ENCODE measurements at places on chromosomes 5 and 9.

GRCh38 chr9:98315551-98316060 lies 60.2 kb upstream of the TBC1D2 start:
- DNase-seq, result no peak

DNA sequence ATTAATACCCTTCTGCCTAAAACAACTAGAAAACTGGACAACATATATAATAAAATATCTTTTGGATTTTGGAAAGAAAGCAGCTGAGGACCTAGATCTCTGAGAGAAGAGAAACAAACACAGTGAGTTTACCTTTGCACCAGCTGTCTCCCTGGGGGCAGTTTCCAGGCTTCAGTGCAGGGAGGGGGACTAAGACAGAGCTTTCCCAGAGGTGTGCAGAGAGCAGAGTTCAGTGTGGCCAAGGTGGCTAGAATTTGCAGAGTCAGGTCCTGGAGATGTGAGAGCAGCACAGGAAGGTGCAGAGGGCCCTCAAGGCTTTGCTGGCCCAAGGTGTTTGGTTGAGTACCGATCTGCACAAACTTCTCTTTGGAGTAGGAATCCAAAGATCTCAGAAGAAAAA lies 26.3 kb upstream of the PTPDC1 start:
- no peak for DNase-seq

- DNase-seq, result no peak
Measured at GRCh38 chr5:16791036-16791705, 144.9 kb downstream of the MYO10 start.

DNA sequence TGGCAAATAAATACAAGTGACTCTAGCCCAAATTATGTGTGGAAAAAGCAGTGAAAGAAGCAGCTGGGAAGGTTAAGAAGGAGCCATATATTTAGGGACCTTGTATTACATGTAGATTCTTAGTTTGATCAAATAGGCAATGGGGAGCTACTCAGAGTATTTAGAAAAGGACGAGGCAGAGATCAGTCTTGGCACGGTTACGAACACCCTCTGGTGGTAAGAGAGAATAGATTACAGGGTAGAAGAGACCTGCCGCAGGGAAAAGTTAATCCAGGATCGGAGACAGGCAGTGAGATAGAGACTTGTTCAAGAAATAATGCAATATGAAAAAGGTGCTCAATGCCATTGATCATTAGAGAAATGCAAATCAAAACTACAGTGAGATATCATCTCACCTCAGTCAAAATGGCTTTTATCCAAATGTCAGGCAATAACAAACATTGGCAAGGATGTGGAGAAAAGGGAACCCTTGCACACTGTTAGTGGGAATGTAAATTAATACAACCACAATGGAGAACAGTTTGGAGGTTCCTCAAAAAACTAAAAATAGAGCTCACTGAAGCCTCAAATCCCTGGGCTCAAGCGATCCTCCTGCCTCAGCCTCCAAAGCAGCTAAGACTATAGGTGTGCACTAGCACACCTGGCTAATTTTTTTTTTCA lies 12.0 kb downstream of the INIP start:
- no peak for DNase-seq

DNA sequence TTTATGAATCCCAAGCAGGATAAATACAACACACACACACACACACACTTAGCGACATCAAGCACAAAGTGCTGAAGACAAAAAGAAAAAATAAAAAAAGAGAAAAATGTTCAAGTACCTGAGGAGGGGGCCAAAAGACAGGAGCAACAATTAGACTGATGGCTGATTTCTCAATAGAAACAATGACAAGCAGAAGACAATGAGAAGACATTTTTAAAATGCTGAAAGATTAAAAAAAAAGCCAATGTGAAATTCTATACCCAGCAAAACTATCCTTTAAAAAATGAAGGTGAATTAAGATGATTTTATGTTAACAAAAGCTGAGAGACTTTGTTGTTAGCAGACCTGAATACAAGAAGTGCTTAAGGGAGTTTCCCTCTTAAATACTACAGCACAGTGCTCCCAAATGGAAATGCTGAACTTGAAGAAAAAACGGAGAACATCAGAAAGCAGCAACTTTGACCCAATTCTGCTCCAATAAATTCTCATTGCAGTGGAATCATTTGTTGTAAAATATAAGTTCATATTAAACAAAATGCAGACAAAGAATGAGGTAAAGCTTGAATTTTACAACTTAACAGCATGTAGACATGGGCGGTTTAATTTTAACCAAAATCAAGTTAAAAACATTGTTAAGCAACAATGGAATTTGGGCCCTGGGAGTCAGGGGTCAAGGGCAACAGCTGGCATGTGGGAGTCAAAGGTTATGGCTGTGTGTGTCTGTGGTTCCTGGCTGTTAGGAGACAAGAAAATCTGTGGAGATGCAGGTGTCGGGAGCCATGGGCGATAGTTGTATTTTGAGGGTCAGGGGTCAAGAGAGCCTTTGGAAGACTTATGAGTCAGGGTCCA lies 776 bp upstream of the RANBP17 start:
- no peak for DNase-seq

DNA sequence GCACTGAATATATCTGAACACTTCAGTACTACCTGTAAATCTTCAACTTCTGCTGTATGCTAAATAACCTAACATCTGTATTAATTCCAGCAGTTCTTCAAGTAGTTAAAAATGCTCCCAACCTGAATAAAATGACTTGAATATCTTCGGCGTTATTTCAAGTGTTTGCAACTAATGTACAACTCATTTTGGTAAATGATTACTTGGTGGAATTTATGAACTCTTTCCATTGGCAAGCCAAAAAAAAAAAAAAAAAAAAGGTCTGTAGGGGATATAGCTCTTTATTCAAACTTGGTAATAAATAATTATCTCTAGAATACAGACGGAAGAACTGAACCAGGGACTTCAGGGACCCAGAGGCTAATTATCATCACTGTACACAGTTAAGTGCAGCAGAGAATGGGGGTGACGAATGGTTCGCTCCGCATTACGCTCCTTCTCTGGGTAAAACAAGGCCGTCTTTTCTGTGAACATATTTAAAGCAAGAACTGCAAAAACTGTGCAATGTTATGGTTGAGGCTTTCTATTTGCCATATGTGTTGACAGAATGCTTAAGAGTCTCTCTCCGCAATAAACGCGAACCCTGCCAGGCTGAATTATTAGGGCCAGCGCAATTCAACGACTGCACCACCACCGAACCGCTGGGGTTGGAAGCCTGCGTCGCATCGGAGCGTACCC lies 1.9 kb upstream of the ERBIN start:
- no peak for DNase-seq

- DNase-seq, result no peak
Measured at GRCh38 chr5:2910401-2911175, 159.1 kb upstream of the IRX2 start.

DNA sequence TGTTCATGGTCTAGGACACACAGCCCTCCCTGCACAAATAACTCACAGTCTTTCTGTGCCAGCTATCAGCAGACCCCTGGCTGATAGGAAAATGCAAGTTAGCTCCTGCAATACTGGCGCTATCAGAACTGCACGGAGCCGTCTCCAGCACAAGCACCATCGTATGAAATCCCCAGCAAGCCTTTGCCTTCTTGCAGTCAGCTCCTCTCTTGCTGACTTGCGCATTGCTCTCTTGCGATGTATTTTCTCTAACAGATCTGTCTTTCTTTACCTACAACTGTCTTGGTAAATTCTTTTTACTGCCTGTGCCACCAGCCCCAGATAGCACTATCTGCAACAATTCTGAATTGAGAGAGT lies 25.1 kb upstream of the UGCG start:
- DNase-seq, result no peak

DNA sequence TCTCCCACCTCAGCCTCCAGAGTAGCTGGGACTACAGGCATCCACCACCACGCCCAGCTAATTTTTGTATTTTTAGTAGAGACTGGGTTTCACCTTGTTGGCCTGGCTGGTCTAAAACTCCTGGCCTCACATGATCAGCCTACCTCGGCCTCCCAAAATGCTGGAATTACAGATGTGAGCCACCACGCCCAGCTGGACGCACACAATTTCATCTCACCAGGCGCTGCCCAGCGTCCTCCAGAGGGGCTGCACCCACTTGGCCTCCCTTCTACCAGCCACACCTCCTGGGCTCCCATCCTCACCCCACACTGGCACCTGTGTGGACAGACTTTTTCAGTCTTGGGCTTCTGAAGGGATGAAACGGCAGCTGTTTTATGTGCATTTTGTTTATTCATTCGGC lies 3.8 kb upstream of the EXOC3 start:
- DNase-seq, result no peak

GRCh38 chr5:141825241-141825671 lies 53.0 kb downstream of the PCDH1 start:
- no peak for DNase-seq

DNA sequence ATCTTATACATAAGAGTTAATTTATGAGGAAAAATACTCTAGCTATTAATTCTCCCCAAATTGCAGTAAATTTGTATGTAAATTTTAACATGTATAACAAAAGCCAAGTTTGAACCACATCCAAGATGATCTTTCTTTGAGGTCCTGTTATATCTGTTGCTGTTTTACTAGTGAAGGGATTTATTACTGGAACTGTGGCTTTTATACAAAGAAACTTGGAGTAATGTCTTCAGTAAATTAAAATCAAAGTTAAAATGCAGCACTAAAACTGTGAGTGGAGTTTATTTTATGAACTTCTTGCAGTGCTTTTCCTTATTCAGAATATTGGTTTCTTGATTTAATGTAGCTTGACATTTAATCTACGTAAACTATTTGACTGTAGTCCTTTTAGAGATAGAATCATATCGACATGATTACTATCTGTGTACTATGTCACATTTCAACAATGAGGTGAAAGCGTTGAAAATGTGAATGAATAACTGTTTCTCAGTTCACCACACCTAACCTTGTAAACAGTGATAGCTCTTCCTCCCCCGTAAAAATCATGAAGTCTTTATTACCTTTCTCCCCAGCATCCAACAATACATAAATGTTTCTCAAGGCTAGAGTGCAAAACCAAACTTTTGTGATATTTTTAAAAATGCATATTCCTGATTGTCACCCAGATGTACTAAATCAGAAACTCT lies 53.2 kb upstream of the ISOC1 start:
- DNase-seq, result no peak

- DNase-seq, result no peak
Measured at GRCh38 chr9:121262423-121262822, 5.5 kb upstream of the GSN start.

DNA sequence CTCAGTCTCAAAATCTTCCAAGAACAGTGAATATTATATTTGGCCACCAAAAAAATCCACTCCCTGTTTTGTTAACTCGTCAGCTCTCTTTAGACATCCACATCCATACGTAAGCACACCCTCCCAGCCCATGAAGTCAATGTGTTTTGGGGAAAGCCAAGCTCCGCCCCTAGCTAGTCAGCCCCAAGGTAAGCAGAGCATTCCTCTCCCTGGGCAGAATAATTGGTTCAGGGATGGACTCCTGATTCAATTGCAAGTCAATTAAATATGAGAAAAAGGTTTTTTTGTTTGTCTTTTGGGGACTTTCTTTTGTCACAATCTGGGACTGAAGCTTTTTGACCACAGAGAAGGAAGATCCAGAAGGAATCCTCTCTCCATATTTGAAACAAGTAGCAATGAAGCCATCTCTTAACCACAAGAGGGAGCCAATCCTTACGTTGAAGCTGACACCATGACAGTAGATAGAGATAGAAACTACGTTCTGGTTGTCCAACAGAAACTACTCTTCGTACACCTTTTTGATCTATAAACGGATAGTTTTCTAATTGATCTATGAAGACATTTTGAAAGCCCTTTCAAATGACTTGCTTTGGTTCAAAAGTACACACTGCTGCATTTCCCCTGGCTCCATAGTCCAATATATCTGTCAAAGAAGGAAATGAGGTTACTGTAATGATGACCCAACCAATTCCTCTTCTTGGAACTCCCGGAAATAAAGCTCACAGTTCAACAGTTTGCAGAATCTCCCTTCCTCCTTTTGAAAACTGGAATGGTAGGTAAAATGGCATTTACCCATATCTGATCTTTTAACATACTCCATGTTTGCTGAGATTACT lies 166.4 kb downstream of the TLE1 start:
- DNase-seq, result no peak

DNA sequence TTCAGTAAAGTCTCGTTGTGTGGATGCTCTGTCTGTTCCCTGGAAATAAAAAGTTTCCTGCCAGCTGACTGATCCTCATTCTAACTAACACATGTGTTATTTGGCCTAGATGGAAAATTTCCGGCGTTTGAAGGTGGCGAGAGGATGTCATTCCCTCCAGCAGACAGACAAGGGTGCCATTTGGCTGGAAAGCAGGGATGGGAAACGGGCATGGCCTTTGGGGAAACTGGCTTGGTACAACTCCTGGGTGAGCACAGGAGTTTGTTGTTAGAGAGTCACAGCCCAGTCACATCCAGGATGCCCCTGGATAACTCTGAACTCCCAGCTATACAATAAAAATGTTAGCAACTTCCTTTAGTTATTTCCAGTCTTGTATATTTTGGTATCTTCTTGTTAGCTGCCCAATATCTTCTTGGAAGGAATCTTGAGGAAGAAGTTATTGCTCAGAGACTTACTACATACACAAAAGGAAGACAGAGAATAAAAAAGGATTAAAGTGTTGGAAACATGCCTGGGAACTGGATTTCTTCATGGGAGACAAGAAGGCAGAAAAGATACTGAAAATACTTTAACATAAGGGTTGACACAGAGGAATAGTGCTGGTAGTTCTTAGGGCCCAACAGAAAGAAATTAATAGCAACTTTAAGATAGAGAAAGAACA lies 41.9 kb downstream of the TEK start:
- no peak for DNase-seq

GRCh38 chr9:76425677-76426453 lies 31.6 kb upstream of the RFK start:
- no peak for DNase-seq

DNA sequence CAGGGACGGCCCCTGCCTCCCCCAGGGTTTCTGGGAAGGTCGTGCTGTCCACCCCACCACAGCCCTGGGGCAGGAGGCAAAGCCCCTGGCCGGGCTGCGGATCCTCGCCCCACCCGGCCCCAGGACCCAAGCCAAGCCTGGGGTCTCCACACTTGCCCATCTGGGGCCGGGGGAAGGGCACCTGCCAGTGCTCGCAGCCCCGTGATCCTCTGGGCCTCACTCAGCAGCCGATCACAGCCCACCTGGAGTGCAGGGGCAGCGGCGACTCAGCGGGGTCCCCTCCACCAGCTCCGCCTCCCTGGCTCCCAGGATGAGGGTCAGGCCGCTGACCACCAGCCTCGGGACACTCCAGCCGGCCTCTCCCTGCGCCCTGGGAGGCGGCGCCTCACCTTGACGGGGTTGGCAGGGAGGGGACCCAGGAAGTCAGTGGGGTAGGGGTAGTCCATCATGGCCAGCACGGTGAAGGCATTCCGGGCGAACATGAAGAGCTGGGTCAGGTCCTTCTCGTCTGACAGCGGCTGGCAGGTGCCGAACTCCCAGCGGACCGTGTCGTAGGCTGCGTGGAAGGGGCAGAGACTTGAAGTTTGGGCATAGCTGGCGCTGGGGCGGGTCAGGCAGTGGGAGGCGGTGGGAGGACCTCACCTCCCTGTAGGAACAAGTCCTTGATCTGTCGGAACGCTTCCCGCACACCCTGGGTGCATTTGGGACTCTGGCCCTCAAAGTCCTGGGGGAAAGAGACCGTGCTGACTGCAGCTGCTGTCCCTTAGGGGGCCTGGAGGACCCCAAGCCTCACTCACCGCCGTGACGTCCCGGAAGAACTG lies 1.8 kb downstream of the DPP7 start:
- DNase-seq, result no peak

All from activated gamma-delta T cell (primary cell).